ENCODE measurements at places on chromosomes 2 and 18.

GRCh38 chr18:51425475-51425874 is 228.0 kb upstream of the MEX3C start:
- DNase-seq, result no peak

- no peak for DNase-seq
Measured at GRCh38 chr2:155727187-155727895, 605.2 kb downstream of the NR4A2 start.

DNA sequence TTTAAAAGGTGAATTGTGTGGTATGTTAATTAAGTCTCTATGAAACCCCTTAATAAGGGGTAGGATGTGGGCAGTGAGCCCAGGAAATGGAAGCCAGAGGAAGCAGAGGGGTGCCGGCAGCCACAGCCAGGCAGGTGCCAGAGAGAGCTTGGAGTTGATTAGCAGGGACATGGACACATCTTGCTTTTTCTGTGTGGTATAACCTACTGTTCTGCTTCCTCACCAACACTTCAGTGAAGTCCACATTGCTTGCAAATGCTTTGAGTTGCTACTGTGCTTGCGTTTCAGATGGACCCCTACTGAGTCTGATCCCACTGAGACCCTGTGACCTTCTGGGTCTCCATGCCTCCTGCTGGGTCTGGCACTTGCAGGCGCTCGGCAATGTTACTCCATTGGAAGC is 30.3 kb upstream of the ARHGEF4 start:
- no peak for DNase-seq

DNA sequence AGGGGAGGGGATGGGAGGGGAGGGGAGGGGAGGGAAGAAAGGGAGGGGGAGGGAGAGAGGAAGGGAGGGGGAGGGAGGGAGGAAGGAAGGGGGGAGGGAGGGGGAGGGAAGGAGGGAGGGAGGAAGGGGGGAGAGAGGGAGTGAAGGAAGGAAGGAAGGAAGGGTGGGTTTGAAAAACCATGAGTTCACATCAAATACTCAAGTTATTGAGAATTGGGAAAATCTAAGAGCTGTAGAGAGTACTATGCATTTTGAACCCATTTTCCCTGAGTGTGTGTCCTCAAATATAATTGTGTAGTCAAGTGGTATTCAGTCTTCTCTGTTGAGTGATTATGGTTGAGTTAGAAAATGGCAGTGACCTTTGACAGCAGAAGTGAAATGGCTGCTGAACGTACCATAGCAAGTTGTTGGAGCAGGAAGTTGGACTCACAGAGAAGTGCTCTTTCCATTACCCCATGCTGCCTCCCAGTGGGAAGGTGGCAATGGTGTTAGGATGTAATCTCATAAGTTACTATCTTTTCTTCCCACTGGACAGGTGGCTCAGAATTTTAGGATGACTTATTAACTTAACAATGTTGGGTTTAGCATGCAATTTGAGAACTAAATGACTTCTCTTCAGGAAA is 214.6 kb downstream of the SETBP1 start:
- DNase-seq, result no peak

- DNase-seq, result no peak
Measured at GRCh38 chr2:237885931-237886684, 26.7 kb downstream of the RAMP1 start.

DNA sequence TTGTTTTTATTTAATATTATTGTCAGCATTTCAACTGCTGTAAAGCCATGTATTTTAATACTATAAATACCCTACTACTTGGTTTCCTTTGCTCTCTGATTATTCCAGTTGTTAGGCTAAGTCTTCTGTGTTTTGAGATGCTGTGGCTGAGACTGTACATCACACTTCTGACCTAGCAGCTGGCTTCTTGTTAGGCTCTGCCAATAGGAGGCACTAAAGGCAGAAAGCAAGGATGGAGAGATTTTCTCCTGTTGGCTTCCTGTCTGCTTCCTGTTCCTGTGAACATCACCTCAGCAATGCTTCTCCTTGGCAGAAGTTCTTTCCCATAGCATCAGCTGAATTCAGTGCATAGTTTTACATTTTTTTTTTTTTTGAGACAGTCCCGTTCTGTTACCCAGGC is 68.3 kb upstream of the YPEL5 start:
- DNase-seq, result no peak

GRCh38 chr2:102345329-102345920 is 10.2 kb upstream of the IL18R1 start:
- no peak for DNase-seq

DNA sequence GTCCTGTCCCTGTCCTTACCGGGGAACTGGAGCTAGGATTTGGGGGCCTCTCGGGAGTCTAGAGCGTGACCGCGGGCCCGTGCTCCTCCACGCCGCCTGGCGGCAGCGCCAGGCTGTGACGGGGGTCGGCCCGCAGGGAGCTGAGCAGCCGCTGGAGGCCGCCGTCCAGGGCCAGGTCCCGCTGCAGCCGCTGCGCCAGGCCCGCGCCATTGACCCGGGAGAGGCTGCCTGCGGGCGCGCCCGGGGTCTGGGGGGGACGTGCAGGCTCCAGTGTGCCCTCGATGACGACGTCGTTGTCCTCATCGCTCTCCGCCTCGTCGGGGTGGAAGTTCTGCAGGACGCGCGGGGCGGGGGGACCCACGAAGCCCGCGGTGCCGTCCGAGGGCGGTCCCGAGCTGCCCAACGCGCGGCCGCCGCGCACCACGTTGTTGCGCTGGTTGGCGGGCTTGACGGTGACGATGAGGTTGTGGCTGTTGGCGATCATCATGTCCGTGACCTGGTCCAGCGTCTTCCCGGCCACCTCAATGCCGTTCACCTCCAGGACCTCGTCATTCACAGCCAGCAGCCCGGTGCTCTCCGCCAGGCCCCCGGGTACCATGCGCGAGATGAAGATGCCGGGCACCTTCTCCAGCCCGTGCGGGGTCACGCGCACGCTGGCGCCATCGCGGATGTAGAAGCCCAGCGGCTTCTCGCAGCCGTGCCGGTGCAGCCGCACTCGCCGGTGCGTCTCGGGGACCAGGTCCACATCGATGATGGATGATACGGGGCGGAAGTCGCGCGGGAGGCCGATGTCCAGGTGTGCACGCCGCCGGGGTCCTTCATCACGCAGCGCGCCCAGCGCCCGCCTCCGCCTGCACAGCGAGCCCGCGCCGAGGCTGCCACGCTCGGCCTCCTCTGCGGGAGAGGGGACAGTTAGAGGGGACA is 50.9 kb downstream of the ADNP2 start:
- DNase-seq, result no peak

DNA sequence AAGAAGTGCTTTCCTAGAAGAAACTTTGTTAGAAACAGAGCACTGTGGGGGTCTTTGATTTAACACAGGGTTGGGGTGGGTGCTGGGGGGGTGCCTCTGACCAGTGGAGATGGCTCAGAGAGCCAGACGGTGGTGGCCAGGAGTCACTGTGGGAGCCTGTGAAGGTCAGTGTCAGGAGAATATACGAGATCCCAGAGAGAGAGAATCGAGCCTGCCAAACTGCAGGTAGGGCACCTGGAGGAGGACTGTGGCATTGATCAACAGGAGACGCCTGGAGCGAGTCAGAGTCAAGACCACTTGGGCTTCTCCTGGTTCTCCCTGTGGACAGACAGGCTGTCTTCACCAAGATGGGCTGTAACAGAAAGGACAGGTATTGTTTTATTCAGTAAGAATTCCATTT is 136.5 kb upstream of the TWIST2 start:
- DNase-seq, result no peak
